ENCODE measurements at places on chromosomes 3 and 15.

DNA sequence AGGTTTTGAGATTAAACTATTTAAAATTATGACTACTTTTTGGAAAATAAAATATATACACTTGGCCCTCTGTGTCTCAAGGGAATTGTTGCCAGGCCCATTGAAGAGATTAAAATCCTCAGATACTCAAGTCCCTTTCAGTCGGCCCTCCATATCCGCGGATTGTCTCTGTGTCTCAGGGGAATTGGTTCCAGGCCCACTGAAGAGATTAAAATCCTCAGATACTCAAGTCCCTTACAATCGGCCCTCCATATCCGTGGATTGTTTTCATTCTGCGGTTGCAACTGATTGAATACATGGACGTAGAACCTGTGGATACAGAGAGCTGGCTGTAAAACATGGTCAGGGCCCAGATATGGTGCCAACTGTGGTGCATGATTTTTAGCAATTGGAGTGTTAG is 15.7 kb upstream of the LRCH3 start:
- DNase-seq, result peak; percentile 57

GRCh38 chr3:152328841-152329240 is 60.1 kb downstream of the MBNL1 start:
- DNase-seq, result no peak

DNA sequence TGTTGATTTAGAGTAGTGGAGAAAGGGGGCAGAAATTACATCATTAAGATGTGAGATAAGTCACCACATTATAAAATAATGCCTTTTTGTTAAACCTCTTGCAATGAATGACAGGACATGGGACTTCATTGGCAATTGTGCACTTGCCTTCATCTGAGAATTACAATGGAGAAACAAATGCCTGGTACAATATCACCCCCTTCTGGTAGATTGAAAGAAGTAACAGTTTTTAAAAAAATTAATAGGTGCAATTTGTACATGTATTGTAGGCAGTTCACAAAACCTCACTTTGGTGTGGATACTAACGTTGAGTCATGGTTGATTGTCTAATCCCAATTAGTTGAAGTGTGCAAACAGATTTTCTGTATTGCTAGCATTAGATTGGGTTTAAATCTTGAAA is 4.6 kb upstream of the P2RY14 start:
- DNase-seq, result peak; percentile 34

DNA sequence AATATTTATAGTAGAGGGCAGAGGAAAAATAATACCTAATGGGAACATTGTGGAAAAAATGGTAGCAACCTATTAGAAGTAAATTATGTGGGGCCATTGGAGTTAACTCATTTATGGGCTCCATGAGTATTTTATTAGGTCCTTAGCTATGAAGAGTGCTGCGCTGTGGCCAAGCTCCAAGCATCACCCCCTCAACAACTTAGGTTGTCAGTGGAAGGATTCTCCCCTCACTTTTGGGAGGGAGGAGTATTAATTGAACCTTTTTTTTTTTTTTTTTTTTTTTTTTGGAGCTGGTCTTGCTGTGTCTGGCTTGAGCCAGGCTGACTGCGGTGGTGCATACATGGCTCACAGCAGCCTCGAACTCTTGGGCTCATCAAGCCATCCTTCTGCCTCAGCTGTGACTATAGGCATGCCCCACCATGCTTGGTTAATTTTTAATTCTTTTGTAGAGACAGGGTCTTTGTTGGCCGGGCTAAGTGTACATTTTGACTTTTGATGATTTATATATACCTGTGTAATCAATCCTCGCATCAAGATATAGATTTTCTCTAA is 45.2 kb downstream of the TRIM71 start:
- DNase-seq, result no peak

DNA sequence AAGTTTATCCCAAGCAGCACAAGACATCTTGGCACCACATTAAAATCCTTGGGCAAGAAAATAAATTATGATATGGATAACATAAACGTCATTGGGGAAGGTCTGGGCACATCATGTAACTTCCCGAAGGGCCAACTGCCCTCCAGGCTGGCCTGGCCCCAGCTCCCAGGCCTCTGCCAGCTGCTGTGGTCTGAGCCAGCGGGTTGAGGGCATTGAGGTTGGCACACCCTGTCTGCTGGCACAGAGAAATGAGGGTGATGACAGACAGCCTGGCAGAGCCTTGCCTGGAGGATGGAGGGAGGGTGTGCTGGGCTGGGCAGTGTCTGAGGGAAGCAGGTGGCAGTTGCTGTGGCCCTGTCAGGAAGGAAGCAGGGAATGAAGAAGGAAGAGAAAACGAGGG is 3.3 kb upstream of the RBSN start:
- no peak for DNase-seq

DNA sequence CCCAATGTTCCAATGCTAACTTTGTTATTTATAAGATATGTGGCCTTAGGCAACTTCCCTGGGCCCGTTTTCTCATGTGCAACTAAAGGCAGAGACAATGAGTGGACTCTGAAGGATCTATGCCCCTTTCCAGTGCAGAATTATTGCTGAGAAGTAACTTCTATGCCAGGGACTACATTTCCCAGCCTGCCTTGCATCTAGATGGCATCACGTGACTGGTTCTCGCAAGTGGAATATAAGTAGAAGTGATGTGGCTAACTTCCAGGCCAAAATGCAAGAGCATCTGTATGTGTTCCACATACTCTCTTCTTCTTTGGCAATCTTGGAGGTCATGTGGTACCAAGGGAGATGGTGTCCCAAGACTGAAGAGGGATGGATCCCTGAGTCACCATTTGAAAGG is 674.4 kb downstream of the NTRK3 start:
- no peak for DNase-seq

GRCh38 chr15:83845230-83845629 is 191.3 kb downstream of the ADAMTSL3 start:
- DNase-seq, result no peak

DNA sequence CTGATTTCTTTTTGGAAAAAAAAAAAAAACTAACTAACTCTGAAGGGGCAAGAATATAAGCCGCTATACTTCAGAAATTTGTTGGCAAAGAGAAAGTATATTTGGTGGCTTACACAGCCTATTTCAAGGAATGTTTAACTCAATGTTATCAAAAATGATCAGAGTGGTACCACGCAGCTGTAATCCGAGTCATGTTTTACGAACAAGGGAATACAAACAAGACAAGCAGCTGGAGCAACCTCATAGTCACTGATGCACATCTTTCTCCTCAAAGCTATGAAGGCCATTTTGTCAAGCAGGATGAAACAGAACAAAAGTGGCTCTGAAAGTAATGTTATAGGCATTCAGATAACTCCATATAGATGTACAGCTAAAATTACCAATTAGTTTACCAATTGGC is 81.2 kb downstream of the SCAPER start:
- DNase-seq, result peak; percentile 49

- no peak for DNase-seq
Measured at GRCh38 chr15:68378595-68378994, 53.4 kb downstream of the ITGA11 start.

DNA sequence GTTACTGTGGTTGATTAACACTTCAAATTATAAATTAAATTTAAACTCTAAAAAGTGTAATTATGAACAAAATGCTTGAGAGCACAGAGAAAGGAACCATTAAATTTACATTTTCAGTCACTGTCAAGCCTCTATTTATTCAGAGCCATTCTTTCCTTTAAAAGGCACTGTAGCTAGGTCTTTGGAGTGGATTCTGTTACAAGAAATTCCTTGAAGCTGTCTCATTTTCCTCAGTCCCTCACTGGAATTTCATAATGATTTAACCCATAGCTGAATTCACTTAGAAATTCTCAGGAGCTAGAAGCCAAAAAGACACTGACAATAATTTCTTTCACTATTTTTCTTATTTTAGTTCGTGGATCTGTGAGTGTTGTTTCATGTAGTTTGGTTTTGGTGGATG is 81.2 kb upstream of the TCF12 start:
- DNase-seq, result no peak

DNA sequence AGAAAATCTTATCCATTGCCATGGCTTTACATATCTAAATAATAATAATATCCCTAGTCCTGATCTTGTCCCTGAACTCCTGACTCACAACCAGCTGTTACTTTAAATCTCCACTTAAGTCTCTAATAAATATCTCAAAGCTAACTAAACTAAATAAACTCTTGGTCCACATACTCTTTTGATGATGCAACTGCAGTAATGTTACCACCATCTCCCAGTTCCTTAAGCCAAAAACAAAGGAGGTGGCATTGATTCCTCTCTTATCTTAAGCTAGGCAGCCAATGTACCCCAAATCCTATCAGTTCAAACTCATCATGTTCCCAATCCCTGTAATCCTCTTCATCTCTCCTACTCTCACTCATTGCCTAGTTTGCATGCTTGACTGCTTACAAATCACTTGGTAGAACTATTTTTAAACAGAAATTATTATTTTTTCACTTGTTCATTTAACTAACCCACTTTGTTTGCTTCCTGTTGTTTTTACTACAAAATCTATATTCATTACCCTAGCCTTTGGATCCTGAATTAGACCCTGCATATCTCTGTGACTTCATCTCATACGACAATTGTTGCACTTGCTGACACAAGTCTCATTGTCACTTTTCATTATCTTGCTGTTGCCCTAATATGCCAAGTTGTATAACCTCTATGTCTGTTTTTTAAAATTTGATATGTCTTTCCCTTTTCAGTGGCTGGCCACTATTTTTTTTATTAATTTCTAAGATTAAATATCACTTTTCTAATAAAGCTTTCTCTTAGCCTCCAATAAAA is 462.2 kb downstream of the ZPLD1 start:
- no peak for DNase-seq

DNA sequence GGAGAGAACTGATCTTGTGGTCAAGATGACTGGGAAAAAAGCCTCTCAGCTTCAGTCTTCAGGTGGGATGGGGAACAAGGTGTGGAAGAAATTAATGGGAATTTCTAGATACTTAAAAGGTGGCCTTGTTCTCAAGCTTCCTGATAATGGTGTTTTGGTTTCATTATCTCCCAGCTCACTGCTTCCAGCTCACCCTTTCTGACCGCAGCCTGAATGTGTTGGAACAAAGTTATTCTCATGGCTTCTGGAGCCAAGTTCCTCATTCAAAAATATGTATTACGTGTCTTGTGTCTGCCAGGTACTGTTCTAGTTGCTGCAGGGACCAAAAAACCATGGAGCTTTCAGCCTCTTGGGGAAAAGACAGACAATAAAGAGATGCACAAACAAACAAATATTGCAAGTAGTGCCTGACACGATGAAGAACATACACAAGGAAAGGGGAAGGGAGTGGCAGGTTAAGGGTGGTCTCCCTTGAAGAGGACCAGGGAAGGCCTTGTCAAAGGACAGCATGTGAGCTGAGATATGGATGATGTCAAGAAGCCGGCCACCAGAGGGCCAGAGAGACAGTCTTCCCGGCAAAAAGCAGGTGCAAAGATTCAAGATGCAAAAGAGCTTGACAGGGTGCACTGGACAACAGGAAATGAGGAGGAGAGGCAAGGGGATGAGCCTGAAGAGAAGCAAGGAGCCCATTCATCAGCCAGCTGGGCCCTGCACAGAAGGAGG is 35.5 kb downstream of the ARRDC4 start:
- no peak for DNase-seq

DNA sequence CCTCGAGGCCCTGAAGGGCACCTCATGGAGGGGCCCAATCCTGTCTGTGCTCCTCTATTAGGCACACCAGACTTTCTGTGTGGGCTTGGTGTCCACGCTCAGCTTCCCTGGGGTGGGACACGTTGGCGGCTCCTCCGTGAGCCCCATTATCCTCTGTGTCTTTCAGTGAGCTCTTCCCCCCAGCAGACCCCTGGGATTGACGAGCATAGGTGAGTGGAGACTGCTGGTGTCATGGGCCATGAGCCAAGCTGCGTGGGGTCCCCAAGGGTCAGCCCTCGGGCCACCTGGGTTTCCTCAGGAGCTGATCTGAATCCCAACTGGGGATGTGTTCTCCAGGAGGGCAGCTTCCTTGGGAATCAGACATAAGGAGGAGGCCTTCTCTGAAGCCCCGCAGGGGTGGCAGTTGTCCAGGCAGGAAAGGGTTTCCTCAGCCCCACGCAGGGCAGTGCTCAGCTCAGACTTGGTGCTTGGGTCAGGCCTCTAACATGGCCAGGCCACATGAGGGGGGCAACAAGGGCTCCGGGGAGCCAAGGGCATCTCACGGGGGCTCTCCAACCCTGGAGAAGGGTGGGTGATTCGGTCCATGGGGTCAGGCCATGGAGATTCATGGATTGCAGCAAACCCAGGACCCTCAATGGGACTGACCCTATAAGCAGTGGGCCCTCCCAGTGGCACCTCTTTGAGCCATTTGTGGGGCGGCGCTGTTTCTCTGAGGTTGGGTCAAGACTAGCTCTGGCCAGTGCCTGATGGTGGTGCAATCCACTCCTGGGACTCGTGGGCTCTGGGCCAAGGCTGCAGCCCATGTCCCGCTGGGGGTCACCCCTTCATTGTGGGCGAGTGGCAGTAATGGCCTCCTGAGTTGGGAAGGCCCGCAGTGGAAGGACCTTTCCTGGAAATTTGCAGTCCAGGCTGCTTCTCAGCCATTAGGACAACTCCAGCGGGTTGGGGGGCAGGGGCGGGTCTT is 222.5 kb downstream of the SNRPN start:
- no peak for DNase-seq

- no peak for DNase-seq
Measured at GRCh38 chr3:62592408-62592807, 219.1 kb upstream of the FEZF2 start.

- no peak for DNase-seq
Measured at GRCh38 chr15:79308874-79309273, 2.0 kb upstream of the TMED3 start.

DNA sequence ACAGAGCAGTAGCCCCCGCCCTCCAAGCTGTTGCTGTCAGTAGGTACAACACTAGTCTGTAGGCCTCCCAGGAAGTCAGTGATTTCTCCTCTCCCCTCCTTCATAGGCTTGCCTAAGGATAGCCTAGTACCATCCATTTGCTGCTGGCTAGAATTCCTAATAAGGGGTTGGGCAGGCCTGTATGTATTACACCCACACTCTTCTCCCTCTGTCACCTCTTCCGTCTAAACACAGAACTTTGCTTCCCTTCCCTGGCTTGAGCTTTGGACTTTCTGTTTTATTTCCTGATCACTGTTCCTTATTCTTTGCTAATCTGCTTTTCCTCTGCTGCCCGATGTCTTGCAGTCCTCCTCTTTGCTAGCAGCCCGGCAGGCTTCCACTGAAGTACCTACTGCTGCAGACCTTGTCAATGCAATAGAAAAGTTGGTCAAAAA is 93.4 kb upstream of the UMPS start:
- DNase-seq, result no peak

DNA sequence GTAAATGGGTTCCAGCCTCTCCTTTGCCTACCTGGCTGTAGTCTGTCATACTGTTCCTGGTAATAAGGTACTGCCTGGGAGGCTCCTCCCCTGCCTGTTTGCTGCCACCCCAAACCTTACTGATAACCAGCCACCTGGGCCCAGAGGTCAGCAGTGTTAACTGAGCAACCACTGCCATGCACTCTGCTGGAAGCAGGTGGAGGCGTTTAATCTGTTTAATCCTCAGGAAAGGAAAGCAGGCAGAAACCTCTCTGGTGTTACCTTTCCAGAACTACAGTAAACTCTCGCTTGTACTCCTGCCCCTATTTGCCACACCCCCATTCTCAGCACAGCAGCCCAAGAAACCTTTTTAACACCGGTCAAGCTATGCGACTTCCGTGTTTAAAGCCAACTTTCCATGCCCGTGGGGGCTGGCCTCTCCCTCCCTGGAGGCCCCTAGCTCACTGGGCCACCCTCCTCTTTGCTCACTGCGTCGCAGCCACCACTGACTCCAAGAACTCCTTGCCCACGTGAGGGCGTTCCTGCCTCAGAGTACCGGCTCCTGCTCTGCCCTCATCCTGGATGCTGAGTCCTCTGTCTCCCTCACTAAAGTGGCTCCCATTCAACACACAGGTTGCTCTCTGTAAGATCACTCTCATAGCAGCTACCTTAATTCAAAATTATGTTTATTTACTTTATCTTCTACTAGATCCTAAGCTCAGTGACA is 8.3 kb downstream of the BDH1 start:
- DNase-seq, result no peak
